ENCODE measurements at places on chromosomes 6 and 20.

GRCh38 chr6:13355999-13356785 lies 27.9 kb upstream of the TBC1D7 start:
- DNase-seq, result peak; percentile 7

DNA sequence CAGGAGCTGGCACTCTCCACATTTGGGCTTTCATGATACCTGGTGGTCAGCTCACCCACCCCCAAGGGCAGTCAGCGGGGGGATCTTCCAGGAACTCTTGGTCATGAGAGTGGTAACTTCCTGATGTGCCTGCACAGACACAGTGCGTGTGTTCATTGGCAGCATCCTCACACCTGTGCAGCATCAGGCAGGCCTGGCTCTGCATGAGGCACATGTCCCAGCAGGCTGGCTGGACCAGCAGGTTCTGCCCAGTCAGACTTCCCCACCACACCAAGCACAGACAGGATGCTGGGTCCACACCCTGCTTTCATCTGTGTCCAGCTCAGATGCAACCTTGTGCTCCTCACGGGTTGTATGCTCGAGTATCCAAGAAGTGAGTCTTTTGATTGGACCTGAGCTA lies 15.7 kb upstream of the UNC93A start:
- DNase-seq, result no peak

GRCh38 chr20:25318471-25319240 lies 70.8 kb downstream of the PYGB start:
- no peak for DNase-seq

DNA sequence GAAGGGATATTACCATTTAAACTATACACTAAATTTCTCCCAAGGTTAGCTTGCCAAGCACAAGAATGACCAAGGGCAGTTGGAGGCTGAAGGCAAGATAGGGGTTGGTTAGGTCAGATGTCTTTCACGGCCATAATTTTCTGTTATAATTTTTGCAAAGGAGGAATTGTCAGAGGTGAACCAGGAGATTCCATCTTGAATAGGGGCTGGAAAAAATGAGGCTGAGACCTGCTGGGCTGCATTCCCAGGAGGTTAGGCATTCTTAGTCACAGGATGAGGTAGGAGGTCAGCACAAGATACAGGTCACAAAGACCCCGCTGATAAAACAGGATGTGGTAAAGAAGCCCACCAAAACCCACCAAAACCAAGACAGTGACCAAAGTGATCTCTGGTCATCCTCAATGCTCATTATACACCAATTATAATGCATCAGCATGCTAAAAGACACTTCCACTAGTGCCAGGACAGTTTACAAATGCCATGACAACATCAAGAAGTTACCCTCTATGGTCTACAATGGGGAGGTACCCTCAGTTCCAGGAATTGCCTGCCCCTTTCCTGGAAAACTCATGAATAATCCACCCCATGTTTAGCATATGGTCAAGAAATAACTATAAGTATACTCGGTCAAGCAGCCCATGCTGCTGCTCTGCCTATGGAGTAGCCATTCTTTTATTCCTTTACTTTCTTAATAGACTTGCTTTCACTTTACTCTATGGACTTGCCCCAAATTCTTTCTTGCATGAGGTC lies 371.8 kb upstream of the SULF2 start:
- DNase-seq, result no peak

- no peak for DNase-seq
Observed at GRCh38 chr20:41369673-41370072, 3.1 kb upstream of the EMILIN3 start.

DNA sequence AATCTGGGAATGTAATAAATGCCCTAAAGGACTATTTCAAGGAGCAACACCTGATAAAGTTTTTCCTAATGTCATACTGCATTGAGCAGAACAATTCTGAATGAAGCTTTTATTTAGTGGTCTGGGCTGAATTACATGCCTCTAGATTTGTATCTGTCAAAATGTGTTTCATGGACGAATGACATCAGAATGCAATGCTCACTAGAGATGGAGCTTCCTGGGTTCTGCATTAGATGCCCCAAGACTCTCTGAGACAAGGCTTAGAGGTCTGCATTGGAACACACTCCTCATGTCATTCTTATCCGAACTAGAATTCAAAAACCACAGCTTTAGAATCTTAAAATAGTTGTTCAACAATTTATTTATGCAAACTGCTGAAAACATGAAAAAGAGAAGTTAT lies 62.0 kb downstream of the SYNE1 start:
- peak; percentile 8 for DNase-seq

DNA sequence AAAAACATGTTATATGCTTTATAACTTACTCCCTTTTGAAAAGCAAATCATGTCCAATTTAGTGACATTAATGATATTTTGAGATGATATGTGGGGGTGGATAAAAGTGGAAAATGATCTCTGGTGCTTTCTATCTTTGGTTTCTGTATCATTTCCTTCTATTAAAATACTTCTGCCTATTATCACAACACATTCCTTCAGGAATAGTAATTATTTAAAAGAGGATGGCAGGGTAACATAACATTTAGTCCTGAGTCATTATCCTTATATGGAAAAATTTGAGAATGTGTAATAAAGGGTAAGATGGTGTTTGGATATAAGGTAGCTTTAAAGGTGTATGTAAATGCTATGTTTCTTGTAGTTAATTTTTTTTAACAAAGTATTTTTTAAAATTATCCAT lies 657.7 kb downstream of the PHF3 start:
- DNase-seq, result no peak

- DNase-seq, result peak; percentile 44
Observed at GRCh38 chr6:81696524-81696923, 56.0 kb downstream of the TENT5A start.

DNA sequence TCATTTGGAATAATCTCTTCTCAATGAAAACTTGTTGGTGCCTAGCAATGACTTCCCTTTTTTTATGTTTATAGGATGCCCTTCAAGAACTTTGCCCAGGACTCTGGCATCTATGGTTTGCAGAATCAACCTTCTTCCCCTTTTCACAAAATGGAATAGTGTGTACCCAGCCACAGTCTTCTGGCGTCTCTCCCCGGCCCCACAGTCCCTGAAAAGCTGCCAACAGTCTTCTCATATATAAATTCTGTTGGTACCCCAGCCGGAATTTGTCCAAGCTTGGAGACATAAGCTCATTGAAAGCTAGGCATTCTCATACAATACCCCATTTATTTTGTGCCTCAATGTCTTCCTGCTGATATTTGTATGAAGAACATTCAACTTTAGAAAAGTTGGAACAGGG lies 26.4 kb upstream of the MCM3 start:
- DNase-seq, result no peak

DNA sequence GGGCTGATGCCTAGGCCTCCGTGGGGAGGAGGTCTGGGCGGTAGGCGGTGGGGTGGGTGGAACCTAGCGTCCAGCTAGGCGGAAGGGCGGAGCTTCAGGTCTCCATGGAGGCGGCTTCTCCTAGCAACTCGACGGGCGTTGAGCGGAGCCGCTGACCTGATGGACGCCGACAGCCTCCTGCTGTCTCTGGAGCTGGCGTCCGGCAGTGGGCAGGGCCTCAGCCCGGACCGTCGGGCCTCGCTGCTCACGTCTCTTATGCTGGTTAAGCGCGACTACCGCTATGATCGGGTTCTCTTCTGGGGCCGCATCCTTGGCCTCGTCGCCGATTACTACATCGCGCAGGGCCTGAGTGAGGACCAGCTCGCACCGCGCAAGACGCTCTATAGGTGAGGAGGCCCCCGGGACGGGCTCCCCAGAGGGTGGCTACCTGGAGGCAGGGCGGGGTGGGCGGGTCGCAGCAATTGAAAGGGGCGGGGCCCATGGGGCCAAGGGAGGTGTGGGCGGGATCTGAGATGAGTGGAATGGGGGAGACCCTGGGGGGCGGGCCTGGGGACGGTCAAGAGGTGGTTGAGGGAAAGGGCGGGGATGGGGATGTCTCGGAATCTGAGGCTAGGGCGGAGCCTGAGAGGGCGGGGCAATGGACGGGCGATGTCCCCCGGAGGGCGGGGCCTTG lies at the start of gene RSPH9:
Gene RSPH9, plus strand, starts transcription at position 97 of the 673 bp plus-strand sequence. Its CDS starts 63 bp downstream, at position 160.
- no peak for DNase-seq

GRCh38 chr20:13278812-13279570 lies 57.9 kb downstream of the ISM1 start:
- no peak for DNase-seq

GRCh38 chr6:119110601-119111548 lies 32.4 kb upstream of the FAM184A start:
- DNase-seq, result peak; percentile 68

DNA sequence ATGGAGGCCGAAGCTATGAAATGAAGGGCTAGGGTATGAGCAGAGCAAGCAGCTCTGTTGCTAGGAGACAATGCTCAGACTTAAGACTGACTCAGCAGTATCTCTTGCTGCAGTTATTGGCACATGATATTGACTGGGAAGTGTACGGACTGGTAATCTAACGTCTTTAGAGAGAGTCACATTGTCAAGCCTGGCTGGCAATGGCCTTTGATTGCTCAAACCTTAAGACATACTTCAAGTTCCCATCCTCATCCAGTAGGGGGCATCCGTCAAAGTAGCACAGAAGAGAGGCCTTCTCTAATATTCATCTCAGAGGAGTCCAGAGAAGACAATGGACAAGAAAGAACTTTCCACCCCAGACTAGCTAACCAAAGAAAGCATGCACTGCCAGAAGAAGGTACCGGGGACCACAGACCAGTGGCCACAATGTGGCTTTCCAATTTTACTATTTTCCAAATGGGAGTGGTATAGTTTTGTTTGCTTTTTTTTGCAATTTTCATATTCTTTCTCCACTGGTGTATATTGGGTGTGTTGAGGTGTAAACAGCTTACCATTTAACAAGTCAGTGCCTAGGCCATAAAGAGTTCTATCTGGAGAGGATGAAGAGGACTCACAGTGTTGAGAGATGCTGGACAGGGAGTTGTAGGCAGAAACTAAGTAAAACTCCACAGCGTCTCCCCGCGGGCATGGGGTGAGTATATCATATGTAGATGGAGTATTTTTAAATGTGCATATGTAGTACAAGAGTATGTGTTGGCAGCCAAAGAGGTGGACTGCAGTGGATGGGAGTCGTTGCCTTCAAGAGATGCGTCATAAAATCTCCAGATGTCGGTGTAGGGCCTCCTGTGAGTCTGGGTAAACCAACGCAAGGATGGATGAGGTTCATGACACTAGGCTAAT lies 36.7 kb downstream of the LRFN2 start:
- peak; percentile 52 for DNase-seq

DNA sequence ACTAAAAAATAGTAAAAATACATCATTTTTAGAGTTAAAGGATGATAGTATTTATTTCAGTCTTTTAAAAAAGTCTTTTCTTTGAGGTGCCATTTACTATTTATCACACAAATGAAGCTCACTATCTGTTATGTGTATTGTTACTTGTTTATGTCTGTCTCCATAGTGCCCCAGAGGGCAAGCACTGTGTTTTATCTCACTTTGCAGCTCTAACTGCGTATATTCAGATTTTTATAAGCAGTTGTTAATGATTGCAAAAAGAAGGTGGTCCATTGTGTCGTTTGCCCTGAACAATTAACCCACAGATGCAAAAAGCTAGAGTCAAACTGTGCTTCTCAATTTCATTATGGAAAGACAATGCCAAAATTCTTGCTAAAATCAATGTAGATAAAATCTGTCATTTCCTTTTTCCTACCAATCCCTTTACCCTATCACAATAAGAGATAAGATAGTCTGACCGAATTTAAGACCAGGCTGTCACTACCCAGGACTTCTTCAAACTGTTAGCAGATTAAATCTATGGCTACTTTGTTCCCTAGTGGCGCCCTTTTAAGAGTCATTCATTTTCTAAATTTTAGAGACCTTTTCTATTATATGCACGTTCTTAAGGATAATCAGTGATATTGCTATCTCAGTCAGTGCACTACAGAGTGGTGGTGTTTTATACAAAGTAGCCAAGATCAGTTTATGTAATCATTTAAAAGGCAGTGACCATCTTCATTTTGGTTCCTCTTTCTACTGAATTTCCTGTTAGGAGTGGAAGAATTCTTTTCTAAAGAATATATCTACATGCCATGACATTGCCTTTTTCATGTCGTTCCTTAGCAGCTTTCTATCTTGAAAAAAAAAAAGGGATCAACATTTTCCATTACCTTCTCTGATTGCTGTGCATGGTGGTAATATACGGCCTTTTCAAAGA lies 133.1 kb upstream of the PRDM1 start:
- DNase-seq, result no peak

DNA sequence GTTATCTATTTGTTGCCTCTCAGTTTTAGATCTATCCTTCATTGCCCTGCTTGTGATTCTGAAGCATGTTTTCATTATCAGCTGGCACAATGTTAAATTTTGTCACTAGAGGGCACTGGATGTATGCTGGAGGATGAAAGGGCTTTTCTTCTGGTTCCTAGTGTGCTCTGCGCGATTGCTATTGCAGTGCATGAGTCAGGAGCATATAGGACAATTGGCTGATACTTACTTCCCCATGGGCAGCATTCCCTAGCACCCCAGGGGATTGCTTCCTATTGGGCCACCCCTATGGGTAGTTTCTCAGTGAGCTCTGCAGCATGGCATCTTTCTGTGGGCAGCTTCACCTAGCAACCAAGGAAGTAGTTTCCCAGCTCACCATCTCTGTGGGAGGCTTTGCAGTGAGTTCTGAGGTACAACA lies 280.3 kb upstream of the SYNCRIP start:
- peak; percentile 71 for DNase-seq

- peak; percentile 87 for DNase-seq
Observed at GRCh38 chr6:87929843-87930288, 117.8 kb upstream of the SPACA1 start.

DNA sequence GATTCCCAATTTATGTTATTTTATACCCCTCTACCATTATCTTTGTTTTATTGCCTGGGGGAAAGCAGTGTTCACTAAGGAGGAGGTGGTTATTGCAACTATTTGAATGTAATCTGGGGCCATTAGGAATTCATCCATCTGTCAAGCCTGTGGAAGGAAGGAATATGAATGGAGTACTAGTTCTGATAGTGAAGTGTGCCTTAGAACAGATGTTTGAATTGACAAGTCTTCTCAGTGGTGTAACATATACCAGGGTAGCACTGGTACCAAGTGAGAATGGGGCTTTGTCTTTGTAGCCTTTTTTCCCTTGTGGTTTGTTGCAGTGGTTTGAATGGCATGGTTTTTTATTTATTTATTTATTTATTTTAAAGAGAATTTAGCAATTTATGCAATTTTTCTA lies 27.9 kb upstream of the HDAC2 start:
- DNase-seq, result no peak

DNA sequence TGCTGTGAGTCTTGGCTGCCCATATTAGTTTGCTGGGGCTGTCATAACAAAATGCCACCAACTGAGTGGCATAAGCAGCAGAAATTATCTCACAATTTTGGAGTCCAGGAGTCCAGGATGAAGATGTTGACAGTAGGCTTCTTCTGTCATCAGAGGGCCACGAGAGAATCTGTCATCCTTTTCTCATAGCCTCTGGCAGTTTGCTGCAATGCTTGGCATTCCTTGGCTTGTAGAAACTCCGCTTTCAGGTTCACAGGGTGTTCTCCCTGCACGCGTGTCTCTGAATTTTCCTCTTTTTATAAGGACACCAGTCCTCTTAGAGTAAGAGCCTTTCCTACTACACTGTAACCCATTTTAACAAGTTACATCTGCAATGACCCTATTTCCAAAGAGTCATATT lies 838.4 kb downstream of the TFAP2A start:
- DNase-seq, result no peak

DNA sequence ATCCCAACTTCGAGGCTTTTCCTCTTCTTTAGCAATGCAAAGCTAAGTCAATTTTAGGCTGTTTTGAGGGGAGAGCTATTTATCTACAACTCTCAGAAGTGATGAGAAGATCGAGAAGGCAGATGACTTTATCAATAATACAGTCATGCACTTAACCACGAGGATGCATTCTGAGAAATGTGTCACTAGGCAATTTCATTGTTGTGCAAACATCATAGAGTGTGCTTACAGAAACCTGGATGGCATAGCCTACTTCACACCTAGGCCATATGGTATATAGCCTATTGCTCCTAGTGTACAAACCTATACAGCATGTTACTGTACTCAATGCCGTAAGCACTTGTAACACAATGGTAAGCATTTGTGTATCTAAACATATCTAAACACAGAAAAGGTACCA lies 66.6 kb downstream of the PRND start:
- DNase-seq, result no peak

Measured in MCF 10A (cell line).